CD14-positive monocyte (primary cell): ENCODE measurements at places on chromosomes 4 and X. TPM values are rescaled to one million over a fixed set of nuclear protein-coding genes. Genes with fewer than 3 reads are reported as not detected.

- H3K27ac ChIP-seq: no peak overlapping the region
- no peaks in the 10 kb centered on the region for H3K27me3 ChIP-seq
- no peaks in the 10 kb centered on the region for H3K36me3 ChIP-seq
- no peaks in the 10 kb centered on the region for H3K4me1 ChIP-seq
Measured at GRCh38 chr4:186807808-186808629, 84.4 kb upstream of the FAT1 start.

DNA sequence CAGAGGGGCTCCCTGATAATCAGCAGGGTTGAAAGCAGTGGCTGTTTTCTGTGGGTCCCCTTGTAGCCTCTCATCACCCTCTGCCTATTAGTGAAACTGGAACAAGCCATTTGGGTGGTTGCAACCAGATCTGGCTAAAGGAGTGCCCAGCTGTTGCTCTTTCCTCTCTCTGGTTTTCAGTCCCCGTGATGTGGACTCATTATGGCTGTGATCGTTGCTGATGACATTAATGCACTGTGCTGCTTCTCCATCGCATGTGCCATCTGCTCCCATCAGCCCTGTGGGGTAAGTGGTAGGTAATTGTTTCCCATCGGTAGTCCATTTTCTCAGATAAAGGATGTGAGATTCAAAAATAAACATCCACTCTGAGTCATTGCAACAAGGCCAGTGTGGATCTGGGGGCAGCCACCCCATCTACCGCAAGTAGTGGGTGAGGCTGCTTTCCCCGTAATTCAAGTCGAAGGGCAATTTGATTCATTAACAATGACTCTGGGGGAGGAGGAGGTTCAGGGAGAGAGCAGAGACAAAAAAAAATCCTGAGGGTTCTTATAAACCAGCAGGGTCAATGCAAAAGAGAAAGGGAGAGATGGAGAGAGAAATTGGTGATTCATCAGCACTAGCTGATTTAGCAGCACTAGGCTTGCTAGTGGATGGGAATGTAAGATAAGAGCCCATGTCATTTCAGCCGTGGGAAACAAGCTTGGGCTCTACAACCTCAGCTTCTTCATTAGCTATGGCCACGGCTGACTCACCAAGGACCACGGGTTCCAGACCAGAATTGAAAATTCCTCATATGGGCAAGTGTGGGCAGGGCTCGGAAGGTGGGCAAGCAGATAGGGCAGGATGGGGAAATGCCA is 357.8 kb downstream of the MID1IP1 start:
- H3K27me3 ChIP-seq: no peaks in the 10 kb centered on the region
- no peak overlapping the region for H3K27ac ChIP-seq
- peak; percentile 67 for DNase-seq
- peaks cover 32% of the 10 kb centered on the region for H3K4me1 ChIP-seq
- no peaks in the 10 kb centered on the region for H3K36me3 ChIP-seq

DNA sequence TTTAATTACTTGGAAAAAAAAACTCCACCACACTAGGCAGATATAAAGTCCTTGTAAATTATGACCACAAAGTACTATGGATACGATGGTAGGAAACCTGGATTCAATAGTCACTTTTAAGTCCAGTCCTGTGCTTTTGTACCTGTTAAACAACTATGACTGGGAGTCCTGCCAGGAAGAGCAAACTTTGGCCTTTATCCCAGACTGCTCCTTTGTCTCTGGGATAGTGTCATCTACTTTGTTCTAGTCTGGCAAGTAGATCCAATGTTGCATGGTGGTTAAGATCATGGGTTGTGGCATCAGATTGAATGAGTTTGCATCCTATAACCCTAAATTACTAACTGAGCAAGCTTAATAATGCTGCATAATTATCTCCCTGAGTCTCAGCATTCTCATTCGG is 175.3 kb upstream of the FGF13 start:
- H3K4me1 ChIP-seq: no peaks in the 10 kb centered on the region
- no peak for DNase-seq
- no peak overlapping the region for H3K27ac ChIP-seq

GRCh38 chrX:65671966-65672365 is 4.5 kb downstream of the MSN start:
- no peak for DNase-seq
- peaks cover 87% of the 10 kb centered on the region for H3K4me1 ChIP-seq
- H3K27me3 ChIP-seq: peaks cover 16% of the 10 kb centered on the region
- peaks cover 14% of the 10 kb centered on the region for H3K36me3 ChIP-seq
- H3K27ac ChIP-seq: no peak overlapping the region

DNA sequence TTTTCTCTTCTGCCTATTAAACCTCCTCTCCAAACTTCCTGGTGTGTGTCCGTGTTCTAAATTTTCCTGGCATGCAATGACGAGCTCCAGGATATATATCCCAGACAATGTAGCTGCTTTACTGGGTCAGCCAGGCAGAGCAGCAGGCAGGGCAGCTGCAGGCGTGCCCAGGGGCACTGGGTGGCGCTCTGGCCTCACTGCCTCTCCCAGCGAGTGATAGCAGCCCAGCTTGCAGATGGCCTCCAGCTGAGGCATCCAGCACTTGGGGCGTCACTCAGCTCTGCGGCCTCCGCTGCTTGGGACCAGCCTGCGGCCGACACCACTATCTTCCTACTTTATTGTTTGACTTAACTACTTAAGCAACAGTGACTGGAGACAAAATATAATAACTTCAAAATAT is 23.0 kb upstream of the UBA6 start:
- H3K27ac ChIP-seq: no peak overlapping the region
- H3K4me3 ChIP-seq: no peak overlapping the region
- H3K4me1 ChIP-seq: no peaks in the 10 kb centered on the region
- no peak for DNase-seq

GRCh38 chr4:140213116-140213515 is 59.1 kb upstream of the MAML3 start:
- DNase-seq: no peak
- H3K4me1 ChIP-seq: no peaks in the 10 kb centered on the region
- H3K36me3 ChIP-seq: no peaks in the 10 kb centered on the region
- H3K27ac ChIP-seq: no peak overlapping the region

- no peaks in the 10 kb centered on the region for H3K27me3 ChIP-seq
- DNase-seq: no peak
- H3K4me1 ChIP-seq: no peaks in the 10 kb centered on the region
- H3K4me3 ChIP-seq: no peak overlapping the region
Measured at GRCh38 chr4:5100336-5100735, 49.1 kb downstream of the STK32B start.

DNA sequence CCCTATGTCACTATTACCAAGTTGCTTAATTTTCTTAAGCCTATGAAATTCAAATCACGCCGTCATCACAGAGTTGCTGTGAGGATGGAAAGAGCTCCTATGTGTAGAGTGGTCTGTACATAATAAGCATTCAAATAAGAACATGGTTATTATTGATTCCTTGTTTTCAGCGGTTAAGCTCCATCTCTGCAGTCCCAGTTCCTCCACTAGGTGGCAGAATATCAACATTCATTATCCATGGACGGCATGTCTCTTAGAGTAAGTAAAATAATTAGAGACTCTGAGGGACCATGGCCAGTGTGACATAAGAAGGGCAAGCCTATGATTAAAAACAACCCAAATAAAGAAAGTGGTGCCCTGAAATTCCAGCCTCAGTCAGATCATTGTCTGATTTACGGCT is 132.5 kb upstream of the NHS start:
- no peak overlapping the region for H3K27ac ChIP-seq
- H3K36me3 ChIP-seq: no peaks in the 10 kb centered on the region
- no peaks in the 10 kb centered on the region for H3K27me3 ChIP-seq
- no peak overlapping the region for H3K4me3 ChIP-seq
- peak; percentile 12 for DNase-seq
- H3K4me1 ChIP-seq: no peaks in the 10 kb centered on the region

GRCh38 chrX:132591719-132592275 is 103.0 kb upstream of the MBNL3 start:
- no peak overlapping the region for H3K27ac ChIP-seq
- DNase-seq: no peak
- peaks cover 9% of the 10 kb centered on the region for H3K27me3 ChIP-seq

- no peak overlapping the region for H3K27ac ChIP-seq
- no peaks in the 10 kb centered on the region for H3K27me3 ChIP-seq
- no peak for DNase-seq
- H3K4me1 ChIP-seq: no peaks in the 10 kb centered on the region
Measured at GRCh38 chr4:66169341-66169740, 499.1 kb upstream of the EPHA5 start.

DNA sequence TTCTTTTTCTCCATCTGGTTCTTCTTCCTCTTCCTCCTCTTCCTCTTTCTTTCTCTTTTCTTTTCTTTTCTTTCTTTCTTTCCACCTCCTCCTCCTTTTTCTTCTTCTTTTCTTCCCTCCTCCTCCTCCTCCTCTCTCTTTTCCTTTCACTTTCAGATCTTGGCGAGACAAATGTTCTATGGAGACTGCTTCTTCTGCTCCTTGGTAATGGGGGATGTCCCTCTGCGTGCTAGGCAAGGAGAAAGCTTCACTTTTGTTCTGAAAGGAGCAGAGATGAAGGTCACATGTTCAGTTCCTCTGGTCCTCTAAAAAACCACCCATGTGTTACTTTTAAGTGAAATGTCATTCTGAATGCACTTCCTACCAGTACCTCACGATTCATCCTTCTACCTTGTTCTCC is 33.2 kb downstream of the NBDY start:
- peaks cover 51% of the 10 kb centered on the region for H3K4me1 ChIP-seq
- H3K27me3 ChIP-seq: no peaks in the 10 kb centered on the region
- no peak overlapping the region for H3K4me3 ChIP-seq
- H3K27ac ChIP-seq: no peak overlapping the region
- no peaks in the 10 kb centered on the region for H3K36me3 ChIP-seq
- no peak for DNase-seq

DNA sequence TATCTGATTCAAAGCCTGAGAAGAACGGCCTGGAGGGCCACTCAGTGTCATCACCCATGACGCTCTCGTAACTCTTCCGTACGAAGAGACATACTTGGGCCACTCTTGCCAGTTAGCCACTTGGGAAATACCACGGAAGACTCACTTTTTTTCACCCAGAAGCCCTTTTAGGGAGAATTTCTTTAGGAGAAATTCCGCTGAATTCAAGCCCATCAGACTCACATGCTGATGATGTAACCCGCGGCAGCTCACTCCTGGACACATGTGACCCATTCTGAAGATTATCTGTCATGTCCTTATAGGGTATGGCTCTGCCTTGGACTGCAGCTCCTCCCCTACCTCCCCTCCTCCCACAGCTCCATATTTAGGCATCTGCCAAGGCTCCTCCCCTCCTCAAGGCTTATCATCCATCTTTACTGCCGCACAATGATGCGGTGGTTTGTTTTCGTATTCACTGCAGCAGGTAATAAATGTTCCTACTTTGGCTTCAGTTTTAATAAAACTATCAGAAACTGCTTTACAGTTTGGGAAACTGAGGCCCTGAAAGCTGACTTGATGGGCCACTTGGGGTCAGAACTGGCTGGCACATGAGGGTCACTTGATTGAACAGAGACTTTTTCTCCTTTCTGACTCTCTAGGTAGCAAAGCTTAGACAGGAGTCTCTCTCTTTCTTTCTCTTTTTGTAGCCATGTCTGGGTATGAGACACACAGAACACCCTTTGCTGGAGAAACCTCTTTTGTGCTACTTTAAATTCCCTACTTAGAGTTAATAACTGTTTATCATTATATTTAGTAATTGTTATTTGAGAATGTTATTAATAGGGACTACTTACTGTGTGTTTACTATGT is 42.1 kb downstream of the RHOH start:
- H3K27me3 ChIP-seq: no peaks in the 10 kb centered on the region
- H3K36me3 ChIP-seq: no peaks in the 10 kb centered on the region
- peaks cover 28% of the 10 kb centered on the region for H3K4me1 ChIP-seq
- H3K27ac ChIP-seq: no peak overlapping the region
- no peak overlapping the region for H3K4me3 ChIP-seq
- DNase-seq: no peak

DNA sequence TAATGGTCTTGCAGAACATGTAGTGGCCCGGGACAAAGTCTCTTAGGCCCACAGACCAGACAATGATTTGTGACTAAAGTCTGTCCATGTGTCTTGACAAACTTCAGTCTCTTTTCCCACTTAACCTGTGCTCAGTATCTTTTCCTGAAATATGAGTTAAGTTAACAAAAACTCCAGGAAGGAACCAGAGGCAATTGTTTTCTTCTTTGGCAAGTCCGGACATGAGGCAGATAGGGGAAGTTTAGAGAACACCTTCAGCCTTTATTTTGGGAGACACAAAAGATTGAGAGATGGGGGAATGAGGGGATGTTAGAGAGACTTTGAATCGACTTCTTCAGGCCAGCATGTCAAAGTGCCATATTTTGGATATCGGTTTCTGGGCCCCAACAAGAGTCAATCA is 80.2 kb upstream of the FRMPD4 start:
- no peak overlapping the region for H3K27ac ChIP-seq
- DNase-seq: no peak
- no peaks in the 10 kb centered on the region for H3K4me1 ChIP-seq
- no peaks in the 10 kb centered on the region for H3K36me3 ChIP-seq
- no peak overlapping the region for H3K4me3 ChIP-seq

GRCh38 chrX:7068939-7069367 is 78.6 kb upstream of the STS start:
- H3K27ac ChIP-seq: no peak overlapping the region
- H3K4me1 ChIP-seq: no peaks in the 10 kb centered on the region
- no peaks in the 10 kb centered on the region for H3K27me3 ChIP-seq

DNA sequence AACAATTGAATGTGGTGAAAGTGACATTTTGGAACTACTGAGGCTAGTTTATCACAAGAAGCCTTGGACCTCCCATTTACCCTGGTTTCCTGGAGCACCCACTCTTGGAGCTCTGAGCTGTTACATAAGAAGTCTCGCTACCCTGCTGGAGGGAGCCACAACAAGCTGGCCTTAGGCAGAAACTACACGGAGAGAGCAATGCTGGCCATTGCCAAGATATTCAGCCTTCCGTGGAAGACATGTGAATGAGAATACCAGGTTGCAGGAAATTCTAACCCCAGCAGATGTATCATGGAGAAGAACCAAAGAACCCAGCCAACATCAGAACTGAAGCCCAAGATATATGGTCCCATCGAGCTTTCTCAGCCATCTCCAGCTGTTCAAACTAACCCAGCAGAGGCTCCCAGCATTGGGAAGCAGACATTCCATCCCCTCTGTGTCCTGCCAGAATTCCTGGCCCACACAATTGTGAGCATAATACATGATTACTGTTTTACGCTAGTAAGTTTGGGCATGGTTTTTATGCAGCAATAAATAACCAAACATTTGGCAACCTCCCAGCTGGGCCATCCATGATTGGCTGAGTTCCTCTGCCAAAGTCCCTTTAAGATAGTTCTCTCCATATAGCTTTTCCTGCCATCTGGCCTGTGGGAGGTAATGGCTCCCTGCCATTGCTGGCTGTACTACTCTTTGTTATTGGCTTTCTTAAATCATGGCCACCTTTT is 17.9 kb upstream of the PDE5A start:
- H3K36me3 ChIP-seq: no peaks in the 10 kb centered on the region
- no peak overlapping the region for H3K27ac ChIP-seq
- no peak overlapping the region for H3K4me3 ChIP-seq
- no peak for DNase-seq
- no peaks in the 10 kb centered on the region for H3K4me1 ChIP-seq

- no peak overlapping the region for H3K4me3 ChIP-seq
- H3K27ac ChIP-seq: no peak overlapping the region
- DNase-seq: no peak
- H3K27me3 ChIP-seq: no peaks in the 10 kb centered on the region
- no peaks in the 10 kb centered on the region for H3K4me1 ChIP-seq
Measured at GRCh38 chr4:537436-538264, 38.4 kb downstream of the TMEM271 start.

GPC4 gene
- polyA plus RNA-seq: 0.13 and 0.27 TPM in 2 replicates

PAGE2 gene
- not detected for polyA plus RNA-seq

SLC10A3 gene
- 33.1 and 33.2 TPM in 2 replicates for polyA plus RNA-seq

CSAG1 gene
- polyA plus RNA-seq: not detected in 2 replicates

ANXA10 gene
- not detected for polyA plus RNA-seq
